ENCODE measurements at places on chromosomes 1 and 21.

DNA sequence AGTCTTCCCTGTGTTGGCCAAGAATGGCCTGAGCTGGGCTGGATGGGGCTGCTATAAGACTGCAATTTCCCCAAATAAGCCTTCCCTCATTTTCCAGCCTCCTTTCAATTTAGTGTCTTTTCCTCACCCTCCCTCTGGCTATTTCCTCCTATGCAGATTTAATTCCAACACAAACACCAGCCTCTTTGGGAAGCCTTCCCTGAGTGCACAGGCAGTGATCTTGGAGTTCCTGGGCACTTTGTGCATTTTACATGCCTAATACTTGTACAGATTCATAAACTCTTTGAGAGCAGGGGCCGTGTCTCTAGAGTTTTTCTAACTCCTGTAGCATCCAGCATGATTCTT, 91.1 kb upstream of the TLR5 start:
- DNase-seq = no peak

DNA sequence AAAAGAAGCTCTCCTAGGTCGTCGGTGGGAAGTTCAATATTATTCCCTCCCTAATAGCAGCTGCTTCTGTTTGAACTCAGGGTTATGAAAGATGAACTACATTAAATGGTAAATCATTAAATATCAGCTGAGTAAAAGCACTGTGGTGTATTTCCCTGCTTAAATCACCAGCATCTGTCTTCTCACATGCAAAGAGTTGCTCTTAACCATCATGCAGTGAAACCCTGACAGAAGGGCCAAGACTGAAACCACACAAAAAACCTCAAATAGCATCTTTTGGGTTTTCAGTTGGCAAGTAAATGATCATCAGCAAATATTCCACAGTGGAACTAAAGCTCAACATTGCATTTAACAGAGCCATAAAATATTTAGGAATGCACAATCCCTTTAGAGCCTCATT, 380.0 kb upstream of the ADGRL2 start:
- no peak for DNase-seq

- no peak for DNase-seq
Measured at GRCh38 chr1:81183051-81183450, 617.7 kb upstream of the ADGRL2 start.

GRCh38 chr21:45415188-45415942, 10.4 kb downstream of the COL18A1 start:
- no peak for DNase-seq

- no peak for DNase-seq
Measured at GRCh38 chr1:28417441-28417922, 47.9 kb downstream of the PHACTR4 start.

GRCh38 chr1:23797478-23798448, 2.8 kb downstream of the GALE start:
- no peak for DNase-seq

DNA sequence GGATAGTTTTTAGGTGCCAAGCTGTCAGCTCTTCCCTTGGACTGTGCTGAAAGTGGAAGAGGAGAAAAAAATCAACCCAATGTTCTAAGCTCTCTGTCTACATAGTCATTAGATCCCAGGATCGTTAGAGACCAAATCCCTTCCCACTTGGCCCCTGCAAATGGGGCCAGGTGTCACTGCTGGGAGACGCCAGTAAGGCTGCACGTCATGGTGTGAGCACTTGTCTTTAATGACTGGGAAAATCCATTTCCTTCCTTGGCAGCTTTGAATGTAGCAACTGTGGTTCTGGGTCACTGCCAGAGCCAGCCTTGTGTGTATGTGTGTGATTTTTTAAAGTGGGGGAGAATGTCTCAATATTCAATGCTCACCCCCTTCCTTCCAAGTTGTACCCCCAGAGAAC, 59.9 kb downstream of the MAN1C1 start:
- DNase-seq = no peak

GRCh38 chr1:24806588-24806987, 61.3 kb downstream of the CLIC4 start:
- DNase-seq = no peak

GRCh38 chr1:168774241-168774640, 45.2 kb upstream of the DPT start:
- no peak for DNase-seq

DNA sequence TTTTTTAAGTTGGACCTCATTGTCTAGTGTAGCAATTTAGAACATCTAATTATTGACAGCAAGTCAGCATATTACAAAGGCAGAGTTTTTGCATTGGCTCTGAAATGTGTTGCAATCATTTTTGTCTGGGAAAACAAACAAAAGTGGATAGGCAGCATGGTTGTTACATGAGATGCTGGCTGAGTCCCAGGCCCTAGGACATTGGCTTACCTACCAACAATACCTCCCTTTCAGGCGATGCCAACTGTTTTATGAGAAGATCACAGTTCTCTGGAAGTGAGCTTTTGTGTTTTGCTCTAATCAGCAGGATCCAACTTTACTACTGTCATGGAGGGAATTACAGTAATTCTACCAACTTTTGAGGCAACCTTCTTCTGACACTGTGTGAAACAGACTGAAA, 71.5 kb upstream of the CXADR start:
- no peak for DNase-seq

- DNase-seq = no peak
Measured at GRCh38 chr1:29258189-29258975, 22.1 kb downstream of the PTPRU start.

GRCh38 chr1:118988186-118989005, at the start of gene TBX15:
Gene TBX15 (minus strand): TSS chr1:118988343. CDS start chr1:118987795, 548 bp downstream.
- no peak for DNase-seq

GRCh38 chr1:63126104-63126503, 196.3 kb upstream of the FOXD3 start:
- DNase-seq = no peak

GRCh38 chr1:94081566-94082344, 39.2 kb downstream of the ABCA4 start:
- DNase-seq = no peak

DNA sequence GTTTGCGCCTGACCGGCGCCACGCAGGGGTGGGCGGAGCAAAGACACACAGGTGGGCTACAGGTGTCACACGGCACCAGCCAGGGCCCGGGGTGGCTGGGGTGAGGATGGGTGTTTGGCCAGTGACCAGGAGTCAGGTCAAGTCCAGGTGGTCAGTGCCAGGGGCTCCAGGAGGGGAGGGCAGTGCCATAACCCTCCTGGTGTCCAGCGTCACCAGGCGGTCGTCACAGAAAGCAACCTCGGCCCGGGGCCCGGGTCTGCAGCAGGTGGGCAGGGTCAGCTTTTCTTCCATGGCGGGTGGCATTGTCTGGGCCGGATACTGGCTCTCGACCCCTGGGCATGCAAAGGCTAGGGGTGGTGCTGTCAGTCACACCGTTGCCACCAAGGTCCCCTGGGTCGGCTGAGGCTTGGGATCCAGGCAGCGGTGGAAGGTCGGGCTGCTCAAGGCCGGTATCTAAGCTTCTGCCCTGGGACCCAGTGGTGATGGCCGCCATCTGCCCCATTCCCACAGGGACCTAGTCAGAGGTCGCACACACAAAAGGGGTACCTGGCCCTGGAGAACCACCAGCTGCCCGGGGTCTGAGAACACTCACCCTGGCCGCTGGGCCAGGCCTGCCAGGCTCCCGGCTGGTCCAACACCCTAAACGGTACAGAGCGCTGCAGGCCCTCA, 1.8 kb downstream of the FNDC10 start:
- no peak for DNase-seq

DNA sequence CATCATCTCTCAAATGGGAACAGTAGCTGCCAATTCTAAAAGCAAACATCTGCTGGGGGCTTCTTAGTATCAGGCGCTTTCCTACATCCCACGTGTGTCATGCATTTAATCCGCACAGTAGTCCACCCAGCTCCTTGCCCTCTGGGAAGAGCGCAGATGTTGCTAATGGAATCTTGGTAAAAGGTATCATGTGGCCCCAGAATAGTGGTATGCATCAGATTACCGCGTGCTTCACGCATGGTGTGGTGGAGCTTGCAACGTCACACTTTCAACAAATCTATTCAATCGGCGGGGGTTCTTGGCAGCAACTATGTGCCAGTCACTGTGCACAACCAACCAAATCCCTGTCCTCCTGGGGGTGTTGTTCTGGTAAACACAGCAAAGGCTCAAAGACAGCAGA, 141.0 kb downstream of the HIVEP3 start:
- DNase-seq = no peak
